Activated naive CD8-positive, alpha-beta T cell treated with anti-CD3 and anti-CD28 coated beads, Interleukin-2, amount 10 ng/mL, durations not matched to agents 7 days and 5 days (primary cell): ENCODE measurements at places on chromosomes 6 and 20. TPM values are rescaled to one million over a fixed set of nuclear protein-coding genes. Genes with fewer than 3 reads are reported as not detected.

DNA sequence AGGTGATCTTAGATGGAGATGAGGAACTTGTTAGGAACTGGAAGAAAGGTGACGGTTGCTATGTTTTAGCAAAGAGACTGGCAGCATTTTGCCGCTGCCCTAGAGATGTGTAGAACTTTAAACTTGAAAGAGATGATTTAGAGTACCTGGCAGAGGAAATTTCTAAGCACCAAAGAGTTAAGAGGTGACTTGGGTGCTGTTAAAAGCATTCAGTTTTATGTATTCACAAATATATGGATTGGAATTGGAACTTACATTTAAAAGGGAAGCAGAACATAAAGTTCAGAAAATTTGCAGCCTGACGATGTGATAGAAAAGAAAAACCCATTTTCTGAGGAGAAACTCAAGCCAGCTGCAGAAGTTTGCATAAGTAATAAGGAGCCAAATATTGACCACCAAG, 176.3 kb downstream of the MOXD1 start:
- no peaks in the 10 kb centered on the region for H3K36me3 ChIP-seq
- no peaks in the 10 kb centered on the region for H3K4me1 ChIP-seq
- H3K27ac ChIP-seq: no peak overlapping the region
- no peak for DNase-seq

- no peak overlapping the region for H3K4me3 ChIP-seq
- H3K36me3 ChIP-seq: peaks cover 2% of the 10 kb centered on the region
- DNase-seq: no peak
- no peaks in the 10 kb centered on the region for H3K27me3 ChIP-seq
- H3K27ac ChIP-seq: no peak overlapping the region
These were observed 79.2 kb upstream of the BACH2 start for GRCh38 chr6:90375681-90376439.

KCNK15 gene
- total RNA-seq: not detected

ZCCHC3 gene
- 30.6 TPM for total RNA-seq

FAM209B gene
- total RNA-seq: 1.1 TPM

SUMO4 gene
- 9.3 TPM for total RNA-seq

BPIFB6 gene
- not detected for total RNA-seq

GRCh38 chr6:583635-584034, 73.3 kb downstream of the HUS1B start:
- H3K27me3 ChIP-seq: no peaks in the 10 kb centered on the region
- no peak for DNase-seq
- H3K27ac ChIP-seq: peak overlapping the region; percentile 39
- H3K4me1 ChIP-seq: peaks cover 13% of the 10 kb centered on the region

DNA sequence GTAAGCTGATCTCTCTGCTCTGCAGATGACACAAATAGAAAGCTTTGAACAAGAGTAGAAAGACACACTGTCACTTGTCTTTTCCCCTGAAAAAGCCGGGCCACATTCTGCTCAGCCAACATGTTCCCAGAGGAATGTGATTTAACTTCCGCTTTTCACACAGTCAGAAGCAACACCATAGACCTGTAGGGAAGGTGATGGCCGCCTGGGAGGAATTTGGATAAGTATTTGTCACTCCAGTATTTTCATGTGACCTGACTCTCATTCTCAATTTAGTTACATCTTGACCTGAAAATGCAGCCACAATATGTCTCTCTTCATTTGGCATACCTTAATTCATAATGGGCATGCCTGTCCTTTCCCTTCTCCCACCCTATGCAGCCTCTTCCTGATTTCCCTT, 2.0 kb upstream of the GRM1 start:
- peaks cover 4% of the 10 kb centered on the region for H3K4me1 ChIP-seq
- H3K27ac ChIP-seq: no peak overlapping the region
- DNase-seq: no peak
- H3K27me3 ChIP-seq: peaks cover 31% of the 10 kb centered on the region
- no peaks in the 10 kb centered on the region for H3K36me3 ChIP-seq
- no peak overlapping the region for H3K4me3 ChIP-seq

- no peak for DNase-seq
- peak overlapping the region; percentile 63 for H3K27ac ChIP-seq
- peak overlapping the region; percentile 28 for H3K4me3 ChIP-seq
- no peaks in the 10 kb centered on the region for H3K27me3 ChIP-seq
These were observed 68.8 kb downstream of the UTRN start for GRCh38 chr6:144353871-144354314.

- peaks cover 12% of the 10 kb centered on the region for H3K27me3 ChIP-seq
- no peak for DNase-seq
- H3K4me1 ChIP-seq: peaks cover 2% of the 10 kb centered on the region
These were observed 284.4 kb upstream of the RNF24 start for GRCh38 chr20:4299773-4300172.

DNA sequence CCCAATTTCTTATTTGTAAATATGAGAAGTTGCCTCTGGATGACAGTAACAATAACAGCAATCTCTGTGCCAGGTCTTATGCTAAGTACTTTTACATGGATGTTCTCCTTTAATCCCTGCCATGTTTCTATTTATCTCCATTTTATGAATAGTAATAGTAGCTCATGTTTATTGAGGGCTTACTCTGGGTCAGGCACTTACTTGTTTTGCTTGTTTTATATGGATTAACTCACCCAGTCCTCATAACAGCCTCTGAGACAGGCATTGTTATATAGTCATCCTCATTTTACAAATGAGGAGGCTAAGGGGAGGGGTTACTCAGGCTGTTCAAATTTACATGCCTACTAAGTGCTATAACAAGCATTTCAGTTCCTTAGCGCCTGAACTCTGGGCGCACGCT, 64.3 kb downstream of the ARID1B start:
- H3K36me3 ChIP-seq: peaks cover 7% of the 10 kb centered on the region
- no peak overlapping the region for H3K27ac ChIP-seq
- H3K4me1 ChIP-seq: peaks cover 36% of the 10 kb centered on the region

DNA sequence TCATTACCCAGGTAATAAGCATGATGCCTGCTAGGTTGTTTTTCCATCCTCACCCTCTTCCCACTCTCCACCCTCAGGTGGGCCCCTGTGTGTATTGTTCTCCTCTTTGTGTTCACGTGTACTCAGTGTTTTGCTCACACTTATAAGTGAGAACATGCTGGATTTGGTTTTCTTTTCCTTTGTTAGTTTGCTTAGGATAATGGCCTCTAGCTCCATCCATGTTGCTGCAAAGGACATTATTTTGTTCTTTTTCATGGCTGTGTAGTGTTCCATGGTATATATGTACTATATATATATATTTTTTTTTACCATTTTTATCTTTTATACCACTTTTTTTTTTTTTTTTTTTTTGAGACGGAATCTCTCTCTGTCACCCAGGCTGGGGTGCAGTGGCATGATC, 71.9 kb downstream of the RSPH3 start:
- no peaks in the 10 kb centered on the region for H3K27me3 ChIP-seq
- no peaks in the 10 kb centered on the region for H3K4me1 ChIP-seq
- DNase-seq: no peak

GRCh38 chr6:169539176-169539897, 162.5 kb downstream of the WDR27 start:
- DNase-seq: no peak
- no peaks in the 10 kb centered on the region for H3K4me1 ChIP-seq
- H3K27me3 ChIP-seq: no peaks in the 10 kb centered on the region
- no peak overlapping the region for H3K4me3 ChIP-seq

BPIFB1 gene
- total RNA-seq: not detected

GRCh38 chr6:10030942-10031537, 383.8 kb downstream of the TFAP2A start:
- H3K4me3 ChIP-seq: no peak overlapping the region
- H3K27me3 ChIP-seq: no peaks in the 10 kb centered on the region

DNA sequence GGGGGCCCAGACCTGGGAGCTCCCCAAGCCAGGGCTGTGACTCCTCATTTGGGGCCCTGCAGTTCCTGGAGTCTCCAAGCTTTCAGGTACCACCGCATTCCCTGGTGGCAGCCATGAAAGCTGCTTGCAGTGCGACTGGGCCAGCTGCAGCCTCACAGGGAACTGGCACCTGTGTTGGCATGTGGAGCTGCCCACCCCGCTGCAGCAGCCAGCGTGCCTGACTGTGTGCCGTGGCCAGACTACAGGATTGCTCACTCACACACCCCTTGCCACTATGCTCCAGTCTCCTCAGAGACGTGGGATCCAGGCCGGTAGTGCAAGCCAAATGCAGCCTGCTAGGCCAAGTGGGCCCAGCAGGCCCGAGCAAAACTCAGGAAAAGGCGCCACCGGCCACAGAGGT, 450.7 kb downstream of the COL12A1 start:
- no peak for DNase-seq
- no peaks in the 10 kb centered on the region for H3K4me1 ChIP-seq
- H3K4me3 ChIP-seq: no peak overlapping the region
- H3K27ac ChIP-seq: no peak overlapping the region
- no peaks in the 10 kb centered on the region for H3K27me3 ChIP-seq
- no peaks in the 10 kb centered on the region for H3K36me3 ChIP-seq

GRCh38 chr6:117371492-117371891, 54.2 kb downstream of the ROS1 start:
- no peak overlapping the region for H3K4me3 ChIP-seq
- no peak for DNase-seq
- H3K4me1 ChIP-seq: peaks cover 4% of the 10 kb centered on the region

SAMD3 gene
- total RNA-seq: 51.0 TPM

DNA sequence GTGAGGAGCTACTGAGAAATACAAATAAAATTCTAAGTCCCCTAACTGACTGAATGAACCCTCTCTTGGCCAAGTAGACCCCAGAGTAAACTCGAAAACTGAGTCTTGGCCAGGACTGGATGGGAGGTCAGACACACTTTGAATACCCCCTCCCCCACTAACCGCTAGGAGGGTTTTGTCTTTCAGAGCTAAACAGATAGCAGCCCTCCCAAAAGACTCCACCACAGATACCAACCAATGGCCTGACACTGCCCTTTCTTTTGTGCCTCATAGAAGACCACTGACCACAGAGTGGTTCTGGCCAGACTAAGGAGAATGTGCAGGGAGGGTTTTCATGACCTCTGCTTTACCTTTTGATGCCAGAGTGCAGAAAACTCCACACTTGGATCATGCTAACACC, 42.1 kb downstream of the SPACA1 start:
- DNase-seq: no peak
- H3K27me3 ChIP-seq: peaks cover 12% of the 10 kb centered on the region
- no peak overlapping the region for H3K27ac ChIP-seq
- H3K4me1 ChIP-seq: no peaks in the 10 kb centered on the region

- no peaks in the 10 kb centered on the region for H3K27me3 ChIP-seq
- no peak for DNase-seq
- H3K27ac ChIP-seq: no peak overlapping the region
- no peaks in the 10 kb centered on the region for H3K4me1 ChIP-seq
- H3K36me3 ChIP-seq: no peaks in the 10 kb centered on the region
- H3K4me3 ChIP-seq: no peak overlapping the region
These were observed 152.7 kb downstream of the EYA4 start for GRCh38 chr6:133393891-133394290.

DNA sequence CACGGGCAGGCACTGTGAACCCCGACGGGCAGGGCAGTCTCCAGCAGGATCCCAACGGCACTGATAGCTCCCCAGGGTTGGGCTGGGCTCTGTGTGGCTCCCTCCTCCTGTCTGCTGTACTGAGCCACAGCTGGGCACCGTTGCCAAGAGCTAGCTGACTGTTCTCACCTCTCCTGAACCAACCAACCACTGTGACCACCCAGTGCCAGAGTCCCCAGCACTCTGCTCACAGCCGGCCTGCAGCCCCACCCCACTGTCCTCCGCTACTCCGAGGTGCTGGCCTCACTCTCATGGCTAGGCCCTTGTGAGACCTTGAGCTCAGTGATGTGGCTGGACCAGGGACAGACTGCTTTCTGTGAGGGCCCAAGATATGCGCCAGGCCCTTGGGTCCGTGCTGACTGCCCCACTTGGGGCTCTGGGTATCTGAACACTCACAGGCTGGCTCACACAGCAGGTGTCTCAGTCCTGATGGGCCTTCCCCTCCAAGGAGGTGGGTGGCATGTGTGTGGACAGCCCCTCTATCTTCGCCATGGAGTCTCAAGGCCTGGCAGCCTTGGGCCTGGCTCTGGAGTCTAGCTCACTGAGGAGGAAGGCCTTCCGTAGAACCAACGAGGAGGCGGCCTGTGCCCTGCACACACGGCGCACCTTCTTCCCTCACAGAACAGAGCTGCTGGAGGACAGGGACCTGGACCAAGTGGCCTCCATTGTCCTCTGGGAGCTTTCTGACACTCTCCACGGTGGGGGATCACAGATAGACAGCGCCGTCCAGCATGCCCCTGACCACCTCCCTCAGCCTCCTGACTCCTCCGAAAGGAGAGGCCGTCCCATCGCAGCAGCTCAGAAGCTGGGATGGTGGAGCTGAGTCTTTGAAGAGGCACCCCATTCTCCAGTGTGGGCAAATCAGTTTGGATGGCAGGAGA, 53.5 kb downstream of the TCP11 start:
- H3K27ac ChIP-seq: no peak overlapping the region
- H3K4me3 ChIP-seq: no peak overlapping the region
- no peak for DNase-seq
- H3K4me1 ChIP-seq: peaks cover 2% of the 10 kb centered on the region

GRCh38 chr6:62298745-62299392, 12.8 kb upstream of the KHDRBS2 start:
- DNase-seq: no peak
- peak overlapping the region; percentile 20 for H3K4me3 ChIP-seq
- H3K4me1 ChIP-seq: no peaks in the 10 kb centered on the region
- H3K27ac ChIP-seq: no peak overlapping the region
- no peaks in the 10 kb centered on the region for H3K36me3 ChIP-seq

MOCS1 gene
- total RNA-seq: 0.37 TPM

DNA sequence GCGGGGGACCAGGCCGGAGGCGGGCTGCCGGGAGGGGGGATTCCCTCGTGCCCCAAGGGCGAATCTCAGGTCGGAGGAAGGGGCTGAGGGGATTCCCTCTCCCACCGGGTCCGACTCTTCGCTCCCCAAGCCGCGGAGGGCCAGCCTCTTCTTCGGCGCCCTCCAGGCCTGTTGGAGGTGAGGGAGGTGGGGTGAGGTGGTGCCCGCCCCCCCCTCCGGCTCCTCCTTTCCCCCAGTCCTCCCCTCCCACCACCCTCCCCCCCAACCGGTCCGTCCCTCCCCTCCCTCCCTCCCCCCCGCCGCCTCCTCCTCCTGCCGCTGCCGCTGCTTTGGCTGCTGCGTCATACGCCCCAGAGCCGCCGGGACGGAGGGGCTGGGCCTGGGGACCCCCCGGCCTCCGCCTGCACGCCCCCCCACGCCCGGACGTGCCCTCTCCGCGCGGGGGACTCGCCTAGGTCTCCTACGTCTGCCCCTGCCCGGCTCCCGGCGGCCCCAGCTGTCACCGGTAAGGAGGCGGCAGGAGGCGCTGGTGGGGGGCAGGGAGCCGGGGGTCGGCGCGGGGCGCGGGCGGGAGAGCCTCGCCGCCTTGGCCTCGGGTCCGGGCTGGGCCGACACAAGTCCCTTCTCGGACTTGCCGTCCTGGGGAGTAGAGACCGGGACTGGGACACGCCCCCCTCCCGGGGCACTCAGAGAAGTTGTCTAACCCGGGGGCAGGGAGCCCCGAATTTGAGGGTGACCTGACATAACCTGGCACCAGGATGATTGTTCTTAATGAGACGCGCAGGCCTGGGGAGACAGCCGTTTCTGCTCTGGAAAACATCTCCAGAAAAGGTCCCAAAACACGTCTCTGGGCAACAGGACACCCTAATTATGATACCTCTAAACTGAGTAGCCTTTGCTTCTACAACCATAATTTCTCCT, at the start of gene PHF1:
Gene PHF1 (plus strand): TSS at position 304 of the 921 bp plus-strand sequence. CDS start 1,250 bp downstream, outside the sequence.
- peak; percentile 80 for DNase-seq
- H3K36me3 ChIP-seq: peaks cover 12% of the 10 kb centered on the region
- peak within 1 kb of the TSS; percentile 99 for H3K27ac ChIP-seq
- peak within 1 kb of the TSS; percentile 93 for H3K4me3 ChIP-seq
- no peaks in the 10 kb centered on the region for H3K27me3 ChIP-seq

- H3K4me3 ChIP-seq: no peak overlapping the region
- no peaks in the 10 kb centered on the region for H3K27me3 ChIP-seq
- H3K27ac ChIP-seq: no peak overlapping the region
These were observed 59.4 kb downstream of the GINS1 start for GRCh38 chr20:25466846-25467245.
